Upper lobe of left lung (tissue), 6 donors: ENCODE measurements at places on chromosomes 1 and 21. TPM values are rescaled to one million over a fixed set of nuclear protein-coding genes. Genes with fewer than 3 reads are reported as not detected.

GRCh38 chr1:156767879-156768604 lies 707 bp downstream of the PRCC start:
- H3K4me1 ChIP-seq = peaks cover 50% of the 10 kb centered on the region
- H3K4me3 ChIP-seq = peak overlapping the region; percentile 92
- no peaks in the 10 kb centered on the region for H3K27me3 ChIP-seq
- H3K27ac ChIP-seq = peak overlapping the region; percentile 95
- H3K36me3 ChIP-seq = peaks cover 5% of the 10 kb centered on the region

The NID1 gene
- 33.5 TPM for total RNA-seq

DNA sequence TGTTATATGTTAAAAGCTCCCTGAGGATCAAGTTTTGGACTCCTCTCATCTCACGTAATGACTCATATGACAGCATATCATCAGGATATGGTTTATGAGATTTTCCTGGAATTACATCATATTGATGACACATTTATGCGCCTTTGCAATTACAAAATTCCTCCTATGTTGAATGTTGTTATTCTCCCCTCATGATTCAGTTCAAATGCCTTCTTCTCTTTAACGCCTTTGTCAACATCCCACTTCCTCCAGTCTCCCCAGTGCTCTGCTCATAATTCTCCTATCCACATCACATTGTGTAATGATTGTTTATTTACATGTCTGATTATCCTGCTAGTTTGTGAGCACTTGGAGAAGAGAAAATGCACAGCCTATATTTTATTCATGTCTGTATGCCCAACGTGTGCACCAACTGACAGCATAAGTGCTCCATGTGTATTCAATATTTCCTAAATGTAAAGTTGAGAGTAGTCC lies 80.9 kb upstream of the BACH1 start:
- no peaks in the 10 kb centered on the region for H3K27me3 ChIP-seq
- peaks cover 4% of the 10 kb centered on the region for H3K4me1 ChIP-seq
- no peak overlapping the region for H3K27ac ChIP-seq
- H3K36me3 ChIP-seq = no peaks in the 10 kb centered on the region
- no peak overlapping the region for H3K4me3 ChIP-seq

GRCh38 chr1:203320591-203321272 lies 15.4 kb downstream of the BTG2 start:
- H3K27ac ChIP-seq = peak overlapping the region; percentile 96
- peak; percentile 87 for DNase-seq
- peaks cover 65% of the 10 kb centered on the region for H3K4me1 ChIP-seq
- no peak overlapping the region for H3K4me3 ChIP-seq
- no peaks in the 10 kb centered on the region for H3K27me3 ChIP-seq
- H3K36me3 ChIP-seq = no peaks in the 10 kb centered on the region

DNA sequence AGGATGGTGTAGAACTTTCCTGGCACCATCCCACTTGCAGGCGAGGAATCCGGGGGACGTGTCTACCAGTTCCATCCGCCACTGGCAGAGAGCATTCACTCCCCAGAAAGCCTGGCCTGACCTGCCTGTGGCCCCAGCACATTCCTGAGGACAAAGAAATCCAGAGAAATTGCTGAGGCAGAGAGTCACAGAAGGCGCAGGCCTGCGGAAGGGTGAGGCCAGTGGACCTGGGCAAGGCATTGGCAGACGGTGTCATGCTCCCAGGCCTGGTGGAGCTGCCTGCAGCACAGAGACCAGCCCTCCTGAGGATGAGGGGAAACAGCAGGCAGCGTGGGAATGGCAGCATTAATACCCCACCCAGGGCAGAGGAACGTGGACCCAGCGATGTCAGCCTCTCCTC lies 81.2 kb upstream of the F3 start:
- H3K4me1 ChIP-seq = no peaks in the 10 kb centered on the region
- no peaks in the 10 kb centered on the region for H3K27me3 ChIP-seq
- no peaks in the 10 kb centered on the region for H3K36me3 ChIP-seq
